ENCODE measurements at places on chromosomes 5 and 9.

- DNase-seq: peak; percentile 24
These were observed 19.4 kb downstream of the TRIM7 start for GRCh38 chr5:181185560-181185959.

- no peak for DNase-seq
These were observed 64.8 kb upstream of the FGF10 start for GRCh38 chr5:44454002-44454401.

GRCh38 chr5:131381021-131381420 is 117.2 kb downstream of the CDC42SE2 start:
- no peak for DNase-seq

DNA sequence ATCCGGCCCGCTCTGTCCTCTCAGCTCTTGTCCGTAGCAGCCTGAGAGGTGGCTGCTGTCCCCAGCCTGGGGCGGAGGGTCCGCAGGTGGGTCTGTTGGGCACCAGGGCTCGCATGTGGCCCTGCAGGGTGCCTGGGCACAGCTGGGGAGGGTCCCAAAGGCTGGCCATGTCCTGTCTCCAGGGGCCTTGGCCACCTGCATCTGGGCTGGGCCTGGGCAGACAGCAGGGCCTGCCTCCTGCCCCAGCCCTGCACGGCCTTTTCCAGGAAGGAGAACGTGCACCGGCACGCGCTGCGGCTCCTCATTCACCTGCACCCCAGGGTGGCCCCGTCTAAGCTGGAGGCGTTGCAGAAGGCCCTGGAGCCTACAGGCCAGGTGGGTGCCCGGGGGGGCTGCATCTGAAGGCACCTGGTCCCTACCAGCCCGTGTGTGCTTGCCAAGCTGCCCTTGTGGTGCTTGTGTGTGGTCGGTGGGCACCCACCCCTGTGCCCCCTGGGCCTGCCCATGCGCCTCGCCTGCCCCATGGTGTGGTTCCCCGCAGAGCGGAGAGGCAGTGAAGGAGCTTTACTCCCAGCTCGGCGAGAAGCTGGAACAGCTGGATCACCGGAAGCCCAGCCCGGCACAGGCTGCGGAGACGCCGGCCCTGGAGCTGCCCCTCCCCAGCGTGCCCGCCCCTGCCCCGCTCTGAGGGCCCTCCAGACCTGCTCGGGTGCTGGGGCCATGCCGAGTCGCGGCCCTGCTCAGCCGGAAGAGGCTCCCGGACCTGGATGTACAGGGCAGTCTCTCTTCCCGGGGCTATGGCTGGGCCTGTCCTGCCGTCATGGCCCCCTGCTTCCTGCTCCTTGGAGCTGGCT is 5.1 kb upstream of the TOR4A start:
- no peak for DNase-seq

GRCh38 chr5:171450423-171451331 is 31.2 kb downstream of the FGF18 start:
- DNase-seq: no peak

DNA sequence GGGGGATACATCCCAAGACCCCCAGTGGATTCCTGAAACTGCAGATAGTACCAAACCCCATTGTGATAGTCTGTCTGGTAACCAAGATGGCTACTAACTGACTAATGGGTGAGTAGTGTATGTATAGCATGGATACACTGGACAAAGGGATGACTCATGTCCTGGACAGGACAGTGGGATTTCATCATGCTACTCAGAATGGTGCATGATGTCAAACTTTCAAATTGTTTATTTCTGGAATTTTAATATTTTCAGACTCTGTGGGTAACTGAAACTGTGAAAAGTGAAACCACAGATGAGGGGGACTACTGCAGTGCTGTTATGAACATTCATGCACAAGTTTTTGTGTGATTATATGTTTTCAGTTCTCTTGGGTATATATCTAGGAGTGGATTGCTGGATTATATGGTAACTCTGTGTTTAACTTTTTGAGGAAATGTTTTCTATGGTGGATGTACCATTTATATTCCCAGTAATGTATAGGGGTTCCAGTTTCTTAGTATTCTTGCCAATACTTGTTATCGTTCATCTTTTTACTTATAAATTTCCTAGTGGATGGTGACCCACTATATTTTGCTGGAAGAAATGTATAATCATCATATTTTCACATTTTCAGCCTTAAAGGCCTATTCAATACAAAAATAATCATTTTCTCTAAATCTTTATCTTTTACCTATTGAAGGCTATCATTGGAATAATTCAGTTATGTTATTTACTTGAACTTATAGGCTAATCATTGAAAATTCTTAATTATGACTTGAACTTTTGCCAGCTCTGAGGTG is 140.9 kb downstream of the NR3C1 start:
- DNase-seq: no peak

DNA sequence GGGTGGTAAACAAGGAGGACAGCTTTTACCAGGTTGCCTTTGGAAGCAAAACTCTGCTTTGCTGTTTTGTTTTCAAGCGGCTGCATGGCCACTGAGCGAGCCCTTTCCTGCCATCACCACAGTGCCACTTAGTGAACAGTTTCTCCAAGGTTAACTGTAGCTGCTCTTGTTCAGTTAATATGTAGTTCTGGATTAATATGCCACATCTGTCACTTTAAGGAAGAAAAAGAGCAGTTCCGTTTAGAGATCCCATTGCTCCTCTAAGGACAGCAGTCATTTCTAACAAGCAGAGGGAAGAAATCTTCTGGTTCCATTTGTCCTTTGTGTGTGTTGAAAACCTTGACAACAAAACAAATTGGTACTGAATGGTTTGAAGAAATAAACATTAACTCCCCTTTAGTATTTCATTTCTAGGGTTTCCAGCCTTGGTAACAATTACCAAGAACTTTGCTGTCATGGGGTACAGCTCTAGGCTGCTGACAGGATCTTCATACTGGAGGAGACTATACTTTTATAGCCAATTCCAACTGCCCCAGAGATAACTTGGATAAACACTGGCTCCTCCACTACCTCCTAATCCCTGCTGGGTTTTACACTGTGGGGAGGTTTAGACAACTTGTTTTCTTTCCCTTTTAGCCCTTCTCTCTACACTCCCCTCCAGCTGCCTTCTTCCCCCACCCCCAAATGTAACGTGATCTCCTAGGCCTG is 10.3 kb upstream of the ABL1 start:
- DNase-seq: no peak

DNA sequence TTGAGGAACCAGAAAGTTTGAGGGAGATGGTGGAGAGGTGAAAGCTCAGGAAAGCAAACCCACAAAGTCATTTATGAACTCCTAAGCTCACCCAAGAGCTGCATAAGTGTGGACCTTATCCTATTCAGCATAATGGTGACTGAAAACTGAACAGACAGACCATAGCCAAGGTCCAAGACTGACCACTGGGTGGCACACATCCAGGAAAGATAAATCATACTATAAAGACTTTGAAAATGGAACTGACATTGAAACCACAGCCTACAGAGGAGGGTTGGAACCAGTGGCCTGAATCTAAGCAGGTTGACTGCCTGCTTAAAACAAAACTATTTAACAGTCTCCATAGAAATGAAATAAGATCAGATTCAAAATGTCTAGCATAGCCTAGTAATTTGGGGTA is 121.0 kb upstream of the RGS7BP start:
- no peak for DNase-seq

GRCh38 chr5:39114155-39114554 is 40.0 kb upstream of the RICTOR start:
- DNase-seq: no peak

GRCh38 chr5:16856531-16856930 is 79.6 kb downstream of the MYO10 start:
- no peak for DNase-seq

- no peak for DNase-seq
These were observed 1813.9 kb upstream of the CDH6 start for GRCh38 chr5:29379619-29380018.

DNA sequence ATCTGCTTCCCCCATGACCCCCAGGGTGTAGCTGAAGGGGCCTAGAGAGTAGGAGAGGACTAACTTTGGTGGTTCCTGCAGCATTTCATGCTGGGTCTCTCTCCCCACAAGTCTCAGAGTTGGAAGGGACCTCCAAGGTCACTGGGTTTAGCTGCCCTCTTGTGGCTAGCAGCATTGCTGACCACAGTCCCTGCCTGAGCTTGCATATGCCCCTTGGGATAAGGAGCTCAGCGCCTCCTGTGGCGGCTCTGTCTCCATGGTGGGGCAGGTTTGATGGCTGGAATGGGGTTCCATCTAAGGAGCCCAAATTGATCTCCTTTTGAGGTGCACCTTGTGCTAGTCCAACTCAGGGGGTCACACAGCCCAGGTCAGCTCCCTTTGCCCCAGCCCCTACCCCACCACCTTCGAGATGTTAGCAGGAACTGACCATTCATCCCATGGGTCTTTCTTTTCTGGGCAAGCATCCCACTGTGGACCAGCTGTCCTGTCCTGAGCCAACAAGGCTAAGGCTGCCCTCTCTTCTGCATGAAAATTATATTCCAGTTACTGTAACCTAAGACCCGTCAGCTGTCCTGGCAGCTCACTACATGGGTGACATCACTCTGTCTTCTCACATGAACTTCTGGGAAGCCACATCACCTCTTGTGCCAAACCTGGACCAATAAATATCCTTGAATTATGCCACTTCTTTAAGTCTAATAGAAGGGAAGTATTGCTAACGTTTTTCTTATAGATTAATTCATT is 196.2 kb downstream of the HSPA4 start:
- peak; percentile 82 for DNase-seq

GRCh38 chr5:31362529-31362900 is 169.0 kb downstream of the CDH6 start:
- no peak for DNase-seq

DNA sequence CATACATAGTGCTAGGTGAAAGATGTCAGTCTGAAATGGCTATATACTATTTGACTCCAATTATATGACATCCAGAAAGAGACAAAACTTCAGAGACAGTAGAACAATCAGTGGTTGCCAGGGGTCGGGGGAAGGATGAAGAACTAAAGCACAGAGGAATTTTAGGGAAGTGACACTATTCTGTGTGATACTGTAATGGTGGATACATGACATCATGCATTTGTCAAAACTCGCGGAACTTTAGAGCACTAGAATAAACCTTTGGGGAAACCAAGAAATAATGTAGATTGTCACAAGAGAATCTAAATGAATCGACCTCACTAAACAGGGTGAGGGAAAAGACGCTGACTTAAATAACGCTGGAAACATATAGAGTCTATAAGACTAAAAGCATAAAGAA is 107.0 kb upstream of the RETREG1 start:
- DNase-seq: no peak

DNA sequence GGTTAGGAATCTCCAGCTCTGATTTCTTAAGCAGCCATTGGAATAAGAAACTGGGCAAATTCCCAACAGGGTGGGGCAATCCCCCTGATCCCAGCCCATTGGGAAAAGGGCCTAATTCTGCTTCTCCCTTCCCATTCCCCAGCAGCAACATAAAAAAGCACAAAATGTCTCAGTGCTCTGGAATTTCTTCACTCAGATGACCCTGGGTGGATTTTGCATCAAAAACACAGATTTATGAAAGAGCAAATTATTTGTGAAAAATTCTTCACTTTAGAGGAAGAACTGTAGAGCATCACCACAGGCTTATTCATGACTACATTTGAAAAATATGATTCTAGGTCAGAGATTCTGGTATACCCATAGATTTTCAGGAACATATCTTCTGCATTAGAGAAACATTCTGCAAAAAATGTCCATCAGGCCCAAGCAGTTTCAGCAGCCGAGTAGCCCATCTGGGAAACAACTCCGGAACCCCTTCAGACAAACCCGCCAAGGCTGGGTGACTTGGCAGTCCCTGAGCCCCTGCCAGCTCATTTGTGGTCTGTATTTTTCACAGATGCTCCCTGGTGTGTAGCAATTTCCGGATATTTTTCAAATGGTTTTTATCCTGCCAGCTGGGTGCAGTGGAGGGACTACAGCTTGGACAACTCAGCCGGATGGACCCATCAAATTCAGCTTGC is 102.1 kb upstream of the RANBP3L start:
- DNase-seq: no peak

- no peak for DNase-seq
These were observed 305.9 kb upstream of the IRX4 start for GRCh38 chr5:2188661-2189060.

DNA sequence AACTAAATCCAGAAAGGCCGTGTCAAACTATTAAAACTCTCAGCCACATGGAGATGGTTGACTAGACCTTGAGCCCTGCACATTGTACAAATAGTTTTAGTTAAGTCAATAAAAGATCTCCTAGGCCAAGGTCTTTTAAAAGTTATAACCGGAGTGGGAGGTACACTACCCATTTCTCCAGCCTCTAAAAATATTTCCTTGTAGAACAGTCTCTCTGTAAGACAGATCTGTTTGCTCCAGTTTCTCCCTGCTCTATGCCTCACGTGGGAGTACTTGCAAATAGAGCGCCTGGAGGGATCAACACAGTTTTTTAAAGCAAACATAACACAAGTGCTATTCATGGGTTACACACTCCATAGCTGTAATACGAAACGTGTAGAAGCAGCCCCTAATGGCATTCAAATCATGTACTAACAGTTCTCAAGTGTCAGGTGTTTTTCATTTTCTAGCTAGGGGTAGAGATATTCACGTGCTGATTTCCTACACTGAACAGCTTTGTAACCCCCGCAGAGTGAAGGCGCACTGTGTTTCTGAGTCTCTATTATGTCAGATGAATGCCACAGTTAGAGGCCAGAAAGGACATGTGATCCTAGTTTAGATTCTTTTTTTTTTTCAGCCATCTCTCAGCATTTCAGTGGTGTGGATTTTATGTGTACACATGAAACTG is 703.4 kb upstream of the GRAMD2B start:
- no peak for DNase-seq

DNA sequence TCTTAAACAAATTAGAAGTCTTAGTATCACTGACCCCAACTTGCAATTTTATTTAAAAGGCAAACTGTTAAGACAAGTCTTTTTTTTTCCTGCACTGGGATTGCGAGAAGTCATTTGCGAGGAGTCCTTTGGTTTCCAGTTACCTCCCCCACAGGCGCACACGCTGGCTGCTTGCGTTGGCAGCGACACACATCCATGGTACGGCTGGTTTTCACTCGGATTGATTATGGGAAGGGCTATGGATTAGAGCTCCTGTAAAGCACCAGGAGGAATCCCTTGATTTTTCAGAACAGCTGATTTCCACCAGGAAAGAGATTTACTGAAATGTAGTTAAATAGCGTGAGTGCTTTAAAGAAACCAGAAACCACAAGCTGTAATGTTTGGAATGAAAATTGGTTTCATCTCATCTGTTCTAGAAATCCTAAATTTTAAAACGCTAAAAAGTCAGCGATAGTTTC is 737 bp downstream of the SLC1A3 start:
- DNase-seq: no peak

- no peak for DNase-seq
These were observed 131.1 kb upstream of the CNTLN start for GRCh38 chr9:17003576-17004240.

All from cardiac septum (tissue), 1 donor.